Stimulated activated CD8-positive, alpha-beta memory T cell treated with anti-CD3 and anti-CD28 coated beads, Interleukin-7, amount 100 ng/mL, for 1 hour (primary cell): ENCODE measurements at places on chromosomes 13 and 19.

GRCh38 chr13:54733639-54734038 lies 1705.0 kb downstream of the OLFM4 start:
- DNase-seq = no peak

GRCh38 chr13:112835344-112835743 lies 133.7 kb upstream of the MCF2L start:
- DNase-seq = no peak

DNA sequence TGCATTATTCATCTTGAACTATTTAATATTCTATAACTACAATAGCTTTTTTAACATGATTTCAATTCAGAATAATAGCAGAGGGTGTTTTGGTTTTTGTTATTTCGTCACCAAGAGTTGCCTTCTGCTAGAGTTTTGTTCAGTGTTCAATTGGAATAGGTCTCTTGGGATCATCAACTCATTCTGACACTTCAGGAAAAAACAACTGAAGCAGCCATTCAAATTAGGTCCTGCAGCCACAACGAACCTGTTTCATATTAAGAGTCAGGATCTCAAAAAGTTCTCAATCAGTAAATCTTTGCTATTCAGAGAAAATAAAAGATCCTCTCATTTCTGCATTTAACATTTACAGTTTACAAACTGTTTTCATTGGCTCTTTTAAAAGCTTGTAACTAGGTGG lies 2.4 kb upstream of the CHAMP1 start:
- no peak for DNase-seq

- DNase-seq = no peak
These were observed 78.8 kb downstream of the RYR1 start for GRCh38 chr19:38512277-38512676.

- no peak for DNase-seq
These were observed 4.3 kb downstream of the PHF11 start for GRCh38 chr13:49499889-49500660.
